ENCODE measurements at places on chromosomes 2 and 18.

- no peak for DNase-seq
These were observed 3.0 kb upstream of the PXDN start for GRCh38 chr2:1747065-1747941.

DNA sequence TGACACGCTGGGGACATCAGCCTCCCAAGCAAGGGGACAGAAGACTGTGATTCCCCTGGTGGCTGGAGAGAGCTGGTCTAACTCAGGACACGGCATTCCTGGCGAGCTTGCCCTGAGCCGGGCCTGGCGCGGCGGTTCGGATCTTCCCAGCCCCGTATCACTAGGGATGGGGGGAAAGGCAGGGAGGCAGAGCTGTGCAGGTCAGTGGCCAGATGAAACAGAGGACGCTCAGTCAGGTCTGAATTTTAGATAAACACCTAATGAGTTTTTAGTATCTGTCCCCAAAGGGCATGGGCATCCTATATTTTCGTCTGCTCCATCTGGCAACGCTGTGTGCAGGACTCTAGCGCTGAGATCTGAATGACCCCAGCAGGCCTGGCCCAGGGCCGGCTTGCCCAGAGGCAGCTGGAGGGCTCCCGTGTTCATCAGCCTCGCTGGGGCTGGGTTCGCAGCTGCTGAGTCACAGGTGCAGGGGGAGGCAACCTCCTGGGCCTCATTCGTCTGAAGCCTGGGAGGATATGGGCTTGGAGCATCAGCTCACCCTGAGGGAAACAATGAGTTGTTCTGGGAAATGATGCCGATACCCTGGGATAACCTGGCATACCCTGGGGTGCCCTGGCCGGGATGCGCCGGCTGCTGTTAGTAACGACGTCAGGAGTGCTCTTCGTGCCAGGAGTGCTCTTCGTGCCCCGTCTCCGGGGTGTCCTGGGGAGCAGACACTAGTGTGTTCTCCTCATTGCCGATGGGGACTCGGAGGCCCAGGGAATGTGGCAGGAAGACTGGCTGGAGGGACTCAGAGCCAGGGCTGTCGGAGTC, 48.1 kb upstream of the HPCAL1 start:
- DNase-seq, result no peak

DNA sequence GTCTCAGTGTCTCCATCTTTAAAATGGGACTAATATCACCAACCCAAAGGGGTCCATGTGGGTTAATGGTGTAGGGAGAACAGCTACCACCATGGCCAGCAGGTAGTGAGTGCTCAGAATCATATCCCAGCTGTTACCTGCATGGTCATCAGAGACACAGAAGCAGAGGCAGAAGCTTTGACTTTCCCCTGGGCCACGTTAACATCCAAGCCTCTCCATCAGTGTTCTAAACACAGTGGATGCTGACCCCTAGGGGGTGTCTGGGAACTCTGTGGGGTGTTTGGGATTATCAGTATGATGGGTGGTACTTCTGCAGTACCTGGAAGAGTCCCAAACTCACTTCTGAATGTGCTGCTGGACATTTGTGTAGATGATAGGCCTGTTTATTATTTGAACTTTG, 93.6 kb downstream of the GYPC start:
- no peak for DNase-seq

GRCh38 chr2:72293620-72294019, 146.0 kb upstream of the CYP26B1 start:
- no peak for DNase-seq

DNA sequence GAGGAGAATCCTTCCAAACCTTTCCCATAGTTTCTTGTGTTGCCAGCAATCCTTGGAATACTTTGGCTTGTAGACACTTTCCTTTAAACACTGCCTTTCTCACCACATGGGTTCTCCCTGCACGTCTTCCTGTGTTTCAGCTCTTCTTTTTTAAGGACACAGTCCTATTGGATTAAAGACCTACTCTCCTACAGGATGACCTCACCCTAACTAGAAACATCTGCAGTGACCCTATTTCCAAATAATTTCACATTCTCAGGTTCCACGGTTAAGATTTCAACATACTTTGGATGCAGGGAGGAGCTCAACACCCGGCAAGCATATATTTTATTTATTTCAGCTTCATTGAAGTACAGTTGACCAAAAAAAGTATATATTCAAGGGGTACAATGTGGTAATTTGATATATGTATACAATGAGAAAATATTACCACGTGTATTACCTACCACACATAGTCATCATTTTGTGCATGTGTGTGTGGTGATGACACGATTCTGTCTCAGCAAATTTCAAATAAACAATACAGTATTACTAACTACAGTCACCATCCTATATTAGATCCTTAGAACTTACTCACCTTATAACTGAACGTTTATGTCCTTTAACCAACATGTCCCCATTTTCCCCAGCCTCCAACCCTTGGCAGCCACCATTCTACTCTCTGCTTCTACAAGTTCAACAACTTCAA, 745.0 kb downstream of the CBLN2 start:
- DNase-seq, result no peak

Measured in renal cortical epithelial cell (primary cell).